ENCODE measurements at places on chromosomes 7 and 10.

DNA sequence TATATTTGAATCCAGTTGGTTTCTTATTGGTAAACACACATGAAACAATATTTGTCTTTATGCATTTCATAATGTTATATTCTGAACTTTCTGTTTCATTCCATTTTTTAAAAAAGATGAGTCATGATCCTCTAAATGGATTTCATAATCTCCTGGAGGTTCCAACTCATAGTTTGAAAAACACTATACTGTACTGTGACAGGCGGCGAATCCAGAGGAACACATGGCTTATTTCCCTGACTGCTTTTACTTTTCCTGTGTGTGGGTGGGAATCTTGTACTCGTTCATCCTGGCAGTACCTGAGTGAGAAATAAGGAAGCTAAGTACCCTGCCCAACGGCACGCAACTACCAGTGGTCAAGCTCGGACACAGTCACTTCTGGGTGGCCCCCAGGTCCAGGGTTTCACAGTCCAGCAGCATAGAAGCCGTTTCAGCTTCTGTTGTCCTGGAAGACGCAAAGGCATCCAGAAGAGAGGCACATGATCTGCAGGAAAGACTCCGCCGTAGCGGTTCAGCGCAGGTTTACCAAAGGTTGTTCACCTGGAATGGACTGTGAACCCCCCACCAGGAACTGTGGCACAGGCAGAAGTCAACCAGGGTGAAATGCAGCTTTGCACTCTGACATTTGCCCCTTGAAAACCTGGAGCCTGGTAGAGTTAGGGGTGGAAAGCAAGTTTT lies 117.7 kb downstream of the CCNY start:
- no peak for DNase-seq

DNA sequence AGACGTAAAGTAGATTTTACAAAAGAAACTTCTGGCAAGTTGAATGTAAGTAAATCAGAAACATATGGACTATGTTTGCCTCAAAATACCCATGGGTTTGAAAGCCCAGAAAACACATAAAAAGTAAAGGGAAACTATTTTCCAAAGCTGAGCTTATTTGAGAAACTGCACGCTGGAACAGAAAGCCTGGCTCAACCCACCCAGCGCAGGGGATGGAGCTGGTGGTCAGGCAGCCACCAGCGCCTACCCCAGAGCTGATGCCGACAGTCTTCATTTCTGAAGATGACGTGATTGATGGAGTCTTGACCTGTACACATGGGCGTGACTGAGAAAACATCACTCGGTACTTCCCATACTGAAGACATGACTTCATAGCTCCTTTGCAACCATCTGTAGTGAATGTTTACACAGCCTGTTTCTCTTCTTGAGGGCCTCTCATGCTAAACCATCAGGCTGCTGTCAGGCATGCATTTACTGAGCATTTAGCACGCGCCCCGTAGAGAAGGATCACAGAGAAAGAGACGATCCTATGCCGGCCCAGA lies 232.6 kb upstream of the AUTS2 start:
- DNase-seq, result no peak

- DNase-seq, result no peak
Measured at GRCh38 chr10:79060641-79061255, 8.0 kb upstream of the ZMIZ1 start.

GRCh38 chr7:141495057-141495456 lies 56.2 kb upstream of the AGK start:
- no peak for DNase-seq

All from activated naive CD4-positive, alpha-beta T cell (primary cell).